ENCODE measurements at places on chromosomes 16 and 17. TPM values are rescaled to one million over a fixed set of nuclear protein-coding genes. Genes with fewer than 3 reads are reported as not detected.
A peak's percentile ranks its signal among the peaks of the same experiment; 100 is the strongest.

GRCh38 chr17:4006165-4006589 is 41.9 kb upstream of the ATP2A3 start:
- H3K36me3 ChIP-seq, result no peaks in the 10 kb centered on the region
- no peak for DNase-seq
- no peaks in the 10 kb centered on the region for H3K27me3 ChIP-seq
- peaks cover 23% of the 10 kb centered on the region for H3K4me1 ChIP-seq

DNA sequence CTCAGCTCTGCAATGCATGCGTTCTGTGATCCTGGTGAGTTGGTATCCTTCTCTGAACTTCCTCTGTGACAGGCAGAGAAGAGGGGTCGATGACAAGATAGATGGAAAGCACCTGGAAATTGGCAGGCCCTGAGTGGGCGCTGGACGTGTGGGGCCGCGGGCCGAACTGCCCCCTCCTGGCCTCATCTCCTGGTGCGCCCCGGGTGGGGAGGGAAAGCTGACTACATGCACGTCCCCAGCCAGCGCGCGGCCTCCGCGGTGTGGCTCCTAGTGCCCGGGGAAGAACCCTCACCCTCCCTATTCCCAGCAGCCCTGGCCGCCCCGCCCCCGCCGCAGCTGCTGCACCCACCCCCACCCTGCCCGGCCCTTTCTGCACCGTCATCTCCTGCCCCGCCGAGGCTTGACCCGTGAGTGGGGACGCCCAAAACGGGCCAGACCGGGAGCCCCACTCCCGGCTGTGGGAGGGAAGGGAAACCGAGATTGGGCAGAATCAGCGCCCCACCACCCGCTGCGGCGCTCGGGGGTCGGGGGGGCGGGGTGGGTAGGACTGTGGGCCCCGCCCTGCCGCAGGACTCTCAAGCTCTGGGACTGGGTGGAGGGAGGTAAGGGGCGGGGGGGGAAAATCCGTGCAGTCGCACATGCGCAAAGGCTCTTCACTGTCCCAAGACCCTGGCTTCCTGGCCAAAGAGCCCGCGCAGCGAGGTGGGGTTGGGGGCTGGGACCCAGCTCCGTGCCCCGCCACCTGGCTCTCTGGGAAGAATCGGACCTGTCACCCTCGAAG is at the start of gene NOL3:
Gene NOL3, plus strand, starts transcription at position 371 of the 781 bp plus-strand sequence.
- peaks cover 36% of the 10 kb centered on the region for H3K4me1 ChIP-seq
- peak within 1 kb of the TSS; percentile 89 for H3K27ac ChIP-seq
- H3K27me3 ChIP-seq, result no peaks in the 10 kb centered on the region
- H3K4me3 ChIP-seq, result peak within 1 kb of the TSS; percentile 52

- no peaks in the 10 kb centered on the region for H3K27me3 ChIP-seq
- no peak overlapping the region for H3K27ac ChIP-seq
- peaks cover 52% of the 10 kb centered on the region for H3K36me3 ChIP-seq
- DNase-seq, result no peak
- H3K4me1 ChIP-seq, result no peaks in the 10 kb centered on the region
Observed at GRCh38 chr17:37116671-37117185, 168.0 kb downstream of the AATF start.

- peak; percentile 92 for DNase-seq
- no peaks in the 10 kb centered on the region for H3K27me3 ChIP-seq
- H3K4me1 ChIP-seq, result peaks cover 35% of the 10 kb centered on the region
- peak overlapping the region; percentile 99 for H3K27ac ChIP-seq
- no peak overlapping the region for H3K4me3 ChIP-seq
- peaks cover 21% of the 10 kb centered on the region for H3K36me3 ChIP-seq
Observed at GRCh38 chr17:50110591-50111349, 15.6 kb downstream of the PDK2 start.

DNA sequence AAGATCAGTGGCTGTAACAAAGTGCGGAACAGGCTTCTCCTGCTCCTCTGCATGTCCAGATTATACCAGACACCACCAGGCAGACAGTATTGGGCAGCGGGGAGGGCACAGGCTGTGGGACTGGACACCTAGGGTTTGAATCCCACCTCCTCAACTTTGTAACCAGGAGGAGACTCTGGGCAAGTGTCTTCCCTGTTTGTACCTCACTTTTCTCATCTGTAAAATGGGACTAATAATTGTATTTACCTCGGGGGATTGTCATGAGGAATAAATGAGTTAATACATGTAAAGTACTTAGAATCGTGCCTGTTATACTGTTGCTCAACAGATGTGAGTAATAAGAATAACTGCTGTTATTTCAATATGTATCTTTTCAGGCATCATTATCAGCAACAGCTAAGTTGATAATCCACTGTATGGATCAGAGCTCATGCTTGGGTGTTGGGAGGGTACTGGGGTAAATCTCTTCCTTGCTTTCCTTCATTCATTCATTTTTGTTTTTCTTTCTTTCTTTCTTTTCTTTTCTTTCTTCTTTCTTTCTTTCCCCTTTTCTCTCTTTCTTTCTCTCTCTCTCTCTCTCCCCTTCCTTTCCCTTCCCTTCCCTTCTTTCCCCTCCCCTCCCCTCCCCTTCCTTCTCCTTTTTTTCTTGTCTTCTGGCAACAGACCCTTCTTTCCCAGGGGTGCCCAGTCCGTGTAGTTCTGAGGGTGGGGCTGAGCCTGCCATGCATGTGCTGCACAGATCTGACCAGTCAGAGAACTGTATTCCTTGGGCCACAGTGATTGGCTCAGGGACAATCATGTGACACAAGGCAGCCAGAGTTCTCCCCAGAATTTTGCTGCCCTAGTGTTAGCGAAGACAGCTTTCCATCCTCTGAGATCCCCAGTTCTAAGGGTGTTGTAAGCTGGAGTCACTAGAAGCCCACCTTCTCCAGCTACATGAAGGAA is 25.3 kb upstream of the BRD7 start:
- no peaks in the 10 kb centered on the region for H3K4me1 ChIP-seq
- no peaks in the 10 kb centered on the region for H3K36me3 ChIP-seq
- H3K27me3 ChIP-seq, result no peaks in the 10 kb centered on the region
- DNase-seq, result no peak

DNA sequence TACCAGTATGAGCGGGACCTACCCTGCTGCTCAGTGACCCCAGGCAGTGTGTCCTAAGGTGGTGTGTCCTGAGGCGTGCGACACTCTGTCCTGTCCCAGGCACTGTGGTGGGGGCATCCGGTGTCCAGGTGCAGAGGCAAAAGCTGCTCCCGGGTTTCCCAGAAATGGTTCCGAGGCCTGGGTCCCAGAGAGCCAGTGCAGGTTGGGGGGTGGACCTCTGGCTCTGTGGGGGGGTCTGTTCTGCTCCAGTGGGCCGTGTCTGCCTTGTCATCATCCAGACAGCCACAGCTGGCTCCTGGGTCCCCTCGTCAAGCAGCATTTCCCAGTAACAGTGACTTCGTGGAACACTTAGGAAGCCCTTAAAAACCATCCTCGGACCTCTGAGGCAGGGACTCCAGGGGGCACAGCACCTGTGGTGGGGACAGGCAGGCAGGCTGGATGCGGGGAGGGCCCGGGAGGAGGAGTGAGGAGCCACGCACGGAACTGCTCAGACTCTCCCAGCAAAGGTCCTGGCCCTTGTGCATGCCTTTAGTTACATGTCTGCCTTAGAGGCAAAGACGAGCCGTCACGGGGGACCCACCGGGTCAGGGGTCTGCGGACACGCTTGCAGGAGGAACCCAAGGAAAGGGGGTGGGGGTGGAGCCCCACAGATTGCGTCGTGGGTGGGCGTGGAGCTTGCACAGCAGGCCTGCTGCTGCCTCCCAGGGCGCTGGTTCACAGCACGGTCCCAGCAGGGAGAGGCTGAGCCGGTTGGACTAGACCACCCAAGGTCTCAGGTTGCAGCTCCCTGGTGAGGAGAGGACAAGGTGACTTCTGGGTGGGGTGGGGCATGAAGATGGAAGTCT is 5.6 kb downstream of the SLC16A3 start:
- H3K36me3 ChIP-seq, result peaks cover 21% of the 10 kb centered on the region
- peaks cover 44% of the 10 kb centered on the region for H3K4me1 ChIP-seq
- no peaks in the 10 kb centered on the region for H3K27me3 ChIP-seq
- DNase-seq, result no peak
- H3K27ac ChIP-seq, result no peak overlapping the region

- peak overlapping the region; percentile 90 for H3K4me3 ChIP-seq
- DNase-seq, result no peak
- no peaks in the 10 kb centered on the region for H3K36me3 ChIP-seq
Observed at GRCh38 chr16:47460359-47460710, 528 bp downstream of the ITFG1 start.

GRCh38 chr17:69547947-69548346 is 133.4 kb downstream of the MAP2K6 start:
- H3K36me3 ChIP-seq, result no peaks in the 10 kb centered on the region
- H3K4me3 ChIP-seq, result no peak overlapping the region
- H3K27me3 ChIP-seq, result no peaks in the 10 kb centered on the region
- H3K4me1 ChIP-seq, result no peaks in the 10 kb centered on the region

DNA sequence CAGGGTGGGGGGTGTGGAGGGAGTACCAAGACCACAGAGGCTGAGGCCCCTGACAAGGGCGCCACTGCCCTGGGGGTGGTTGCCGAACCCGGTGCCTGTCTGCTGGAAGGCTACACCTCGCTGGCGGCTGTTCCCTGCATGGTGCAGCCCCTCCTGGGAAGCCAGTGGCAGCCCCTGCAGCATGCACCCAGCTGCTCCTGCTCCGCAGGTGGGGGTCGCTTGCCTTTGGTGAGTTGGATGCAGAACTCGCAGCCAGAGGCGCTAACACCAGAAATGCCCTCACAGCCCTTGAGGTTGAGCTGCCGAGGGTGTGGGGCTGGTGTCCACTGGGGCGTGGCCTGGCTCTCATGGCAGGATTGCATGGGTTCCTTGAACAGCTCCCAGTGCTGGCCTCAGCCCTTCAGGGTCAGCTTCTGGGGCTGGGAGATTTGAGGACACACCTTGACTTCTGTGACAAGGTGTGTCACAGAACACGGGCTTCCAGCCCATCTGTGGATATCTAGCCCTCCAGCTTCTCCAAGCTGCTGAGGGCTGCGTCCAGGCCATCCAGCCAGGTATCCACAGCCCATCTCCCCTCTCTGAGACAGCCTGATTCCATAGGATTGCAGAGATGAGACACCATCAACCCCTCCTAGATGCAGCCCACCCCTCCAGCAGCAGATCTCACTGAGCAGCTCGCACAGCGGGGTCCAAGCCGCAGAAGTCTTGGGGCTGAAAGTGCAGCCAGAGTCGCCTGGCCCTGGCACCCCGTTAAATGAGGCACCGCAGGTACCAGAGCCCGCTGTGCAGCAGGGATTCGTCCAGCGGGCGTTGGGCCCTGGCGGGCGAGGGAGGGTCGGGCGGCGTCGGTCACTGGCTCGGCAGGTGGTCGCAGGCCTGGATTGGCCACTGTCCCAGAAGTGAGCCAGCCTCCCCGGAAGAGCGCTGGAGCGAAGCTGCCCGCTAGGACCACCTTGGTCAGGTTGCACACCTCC is 586.3 kb downstream of the KCNJ18 start:
- H3K4me1 ChIP-seq, result no peaks in the 10 kb centered on the region
- no peak overlapping the region for H3K4me3 ChIP-seq
- H3K27me3 ChIP-seq, result no peaks in the 10 kb centered on the region
- no peak overlapping the region for H3K27ac ChIP-seq
- DNase-seq, result no peak

MYH2 gene
- 0.07 TPM for total RNA-seq

GRCh38 chr17:35189291-35189690 is 4.9 kb downstream of the SLC35G3 start:
- no peak overlapping the region for H3K27ac ChIP-seq
- H3K27me3 ChIP-seq, result no peaks in the 10 kb centered on the region
- no peak overlapping the region for H3K4me3 ChIP-seq
- H3K4me1 ChIP-seq, result no peaks in the 10 kb centered on the region
- no peak for DNase-seq
